Fibroblast of the conjunctiva (primary cell): ENCODE measurements at places on chromosomes 1 and 21.

DNA sequence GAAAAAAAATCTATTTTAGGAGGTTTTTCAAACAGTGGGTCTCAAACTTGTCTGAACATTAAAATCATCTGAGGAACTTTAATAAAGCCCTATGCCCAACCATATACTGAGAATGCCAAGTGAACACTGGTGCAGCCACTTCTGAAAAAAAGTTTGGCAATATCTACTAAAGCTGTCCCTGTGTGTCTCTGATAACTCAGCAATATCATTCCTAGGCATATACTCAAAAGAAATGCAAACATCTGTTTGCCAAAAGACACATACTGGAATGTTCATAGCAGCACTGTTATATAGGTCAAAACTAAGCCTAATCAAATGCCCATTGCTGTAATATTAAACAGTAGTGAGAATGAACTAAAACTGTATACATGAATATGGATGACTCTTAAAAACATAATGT is 74.2 kb upstream of the RGS4 start:
- DNase-seq, result no peak

DNA sequence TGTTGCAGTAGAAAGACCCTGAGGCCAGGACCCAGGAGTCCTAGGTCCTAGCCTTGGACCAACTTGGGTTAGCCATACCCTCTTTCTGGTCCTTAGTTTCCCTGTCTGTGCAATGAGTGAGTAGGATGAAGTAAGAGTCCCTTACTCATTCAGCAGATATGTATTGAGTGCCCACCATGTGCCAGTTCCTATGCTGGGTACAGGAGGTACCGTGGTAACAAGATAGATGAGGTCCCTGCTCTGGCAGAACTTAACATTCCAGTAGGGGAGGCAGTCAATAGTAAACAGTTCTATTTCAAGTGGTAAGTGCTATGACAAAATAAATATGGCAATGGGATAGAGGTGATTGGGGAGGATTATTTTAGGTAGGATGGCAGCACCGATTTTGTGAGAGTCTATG is 18.3 kb upstream of the PARS2 start:
- no peak for DNase-seq

- no peak for DNase-seq
Measured at GRCh38 chr1:85566890-85567289, 13.7 kb upstream of the CCN1 start.

DNA sequence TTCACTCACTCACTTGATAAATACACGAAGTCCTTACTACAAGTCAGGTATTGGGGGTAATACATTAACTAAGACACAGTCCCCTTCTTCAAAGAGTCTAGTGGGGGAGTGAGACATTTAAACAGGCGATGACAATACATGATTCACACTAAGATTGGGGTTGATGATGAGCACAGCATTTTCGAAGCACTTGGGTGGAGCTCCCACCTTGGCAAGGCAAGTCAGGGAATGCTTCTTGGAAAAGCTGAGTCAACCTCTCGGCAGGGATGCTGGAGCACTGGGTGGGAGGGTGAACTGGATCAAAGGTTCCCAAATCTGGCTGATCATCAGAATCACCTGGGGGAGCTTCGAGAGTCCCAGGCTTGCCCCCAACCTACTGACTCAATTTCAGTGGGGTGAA is 57.9 kb upstream of the ENAH start:
- DNase-seq, result peak; percentile 37

DNA sequence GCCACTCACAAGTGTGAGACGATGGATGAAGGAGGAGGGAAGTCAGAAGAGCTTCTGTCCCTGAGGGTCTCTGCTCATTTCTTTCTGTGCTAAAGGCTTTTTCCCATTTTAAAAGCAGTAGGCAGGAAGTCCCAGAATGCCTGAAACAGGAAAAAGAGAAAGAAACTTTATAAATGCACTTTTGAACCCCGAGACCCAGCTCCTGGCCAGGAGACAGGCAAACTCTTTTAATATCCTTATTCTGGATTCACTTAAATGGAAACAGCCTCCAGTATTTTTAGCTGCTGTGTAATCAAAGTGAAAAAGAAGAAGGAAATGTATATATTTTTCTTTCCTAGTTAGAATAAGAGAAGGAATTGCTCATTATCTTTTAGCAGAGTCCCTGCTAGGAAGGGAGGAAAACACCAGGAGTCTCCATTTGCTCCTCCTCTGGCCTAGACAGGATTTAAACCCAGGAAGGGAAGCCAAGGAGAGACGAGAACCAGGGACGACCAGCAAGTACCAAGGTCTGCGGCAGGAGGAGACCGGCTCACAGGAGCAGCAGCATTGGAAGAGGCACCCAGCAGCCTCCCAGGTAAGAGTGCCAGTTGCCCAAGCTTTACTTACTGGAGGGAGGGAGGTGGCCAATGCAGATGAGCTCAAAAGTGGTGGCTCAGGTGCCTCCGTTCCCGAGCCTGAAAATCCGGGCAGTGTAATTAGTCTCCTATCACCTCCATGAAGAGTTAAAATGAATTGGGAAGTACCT is at the start of gene TNN:
Gene TNN (plus strand): TSS at position 472 of the 745 bp plus-strand sequence. CDS start 9,586 bp downstream, outside the sequence.
- no peak for DNase-seq

- peak; percentile 44 for DNase-seq
Measured at GRCh38 chr1:7704214-7705047, 66.7 kb upstream of the VAMP3 start.

GRCh38 chr1:70896224-70896623 is 151.4 kb downstream of the PTGER3 start:
- no peak for DNase-seq

DNA sequence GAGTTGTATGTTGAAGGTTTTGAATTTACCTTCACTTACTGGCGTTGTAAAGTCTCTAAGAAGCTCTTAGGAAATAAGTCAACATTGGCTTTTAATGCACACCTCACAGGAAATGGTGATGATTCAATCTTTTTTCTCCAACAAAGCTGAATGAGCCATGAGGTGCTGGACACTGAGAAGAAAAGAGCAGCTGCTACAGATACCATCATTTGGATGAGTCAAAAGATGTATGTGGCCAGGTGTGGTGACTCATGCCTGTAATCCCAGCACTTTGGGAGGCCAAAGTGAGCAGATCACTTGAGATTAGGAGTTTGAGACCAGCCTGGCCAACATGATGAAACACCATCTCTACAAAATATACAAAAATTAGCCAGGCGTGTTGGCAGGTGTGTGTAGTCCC is 3.3 kb upstream of the IL23R start:
- DNase-seq, result no peak

GRCh38 chr1:28934676-28935075 is 20.3 kb downstream of the EPB41 start:
- DNase-seq, result no peak

GRCh38 chr1:28194326-28195035 is 18.0 kb upstream of the PTAFR start:
- no peak for DNase-seq

- no peak for DNase-seq
Measured at GRCh38 chr1:162029157-162029556, 5.5 kb upstream of the OLFML2B start.

DNA sequence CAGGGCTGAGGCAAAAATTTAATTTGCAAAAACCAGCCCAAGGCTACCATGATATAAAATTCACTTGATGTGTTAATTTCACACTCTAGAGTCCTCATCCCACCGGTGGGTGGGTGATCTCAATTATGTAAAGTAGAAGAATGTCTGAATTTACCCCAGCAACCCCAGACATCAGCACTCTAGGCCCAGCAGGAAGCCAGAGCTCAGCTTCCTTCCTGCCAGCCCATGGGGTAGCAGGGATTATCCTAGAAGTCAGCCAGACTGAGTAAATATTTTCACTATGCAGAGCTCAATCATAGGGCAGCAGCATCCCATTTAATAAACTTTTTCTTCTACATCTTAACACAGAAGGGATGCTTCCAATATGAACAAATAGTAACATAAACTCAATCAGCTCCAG is 71.0 kb downstream of the SIPA1L2 start:
- no peak for DNase-seq

GRCh38 chr1:165645654-165646366 is 14.8 kb downstream of the MGST3 start:
- DNase-seq, result no peak

DNA sequence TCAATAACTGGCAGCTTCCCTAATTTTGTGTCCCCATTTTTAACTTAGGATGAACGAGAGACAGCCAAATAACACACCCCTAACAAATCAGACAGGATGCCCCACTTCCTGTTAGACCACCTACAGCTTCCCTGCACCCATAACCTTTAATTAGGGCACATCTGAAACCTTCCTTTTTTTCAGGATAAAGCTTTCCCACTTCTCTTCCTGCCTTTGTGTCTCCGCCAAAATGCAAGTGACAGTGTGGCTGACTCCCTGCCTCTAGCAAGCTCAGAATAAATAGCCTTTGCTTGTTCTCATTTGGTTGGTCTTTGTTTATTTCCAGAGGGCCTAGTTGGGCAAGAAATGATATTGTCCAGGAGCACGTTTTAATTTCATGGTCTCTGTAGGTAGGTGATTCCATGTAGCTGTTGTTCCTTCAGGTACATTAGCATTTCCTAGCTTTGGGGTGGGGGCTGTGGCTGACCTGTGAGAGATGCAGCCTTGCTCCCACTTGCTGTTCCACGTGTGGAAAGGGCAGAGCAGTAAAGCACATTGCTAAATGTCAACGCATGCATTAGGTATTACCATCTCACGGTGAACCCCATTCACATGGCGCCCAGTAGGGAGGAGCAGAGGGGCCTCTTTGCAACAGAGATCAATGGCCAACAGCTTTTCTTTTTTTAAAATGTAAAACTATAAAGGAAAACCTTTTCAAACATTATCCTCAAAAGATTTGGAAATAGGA is 154.9 kb downstream of the ST6GALNAC3 start:
- DNase-seq, result no peak

DNA sequence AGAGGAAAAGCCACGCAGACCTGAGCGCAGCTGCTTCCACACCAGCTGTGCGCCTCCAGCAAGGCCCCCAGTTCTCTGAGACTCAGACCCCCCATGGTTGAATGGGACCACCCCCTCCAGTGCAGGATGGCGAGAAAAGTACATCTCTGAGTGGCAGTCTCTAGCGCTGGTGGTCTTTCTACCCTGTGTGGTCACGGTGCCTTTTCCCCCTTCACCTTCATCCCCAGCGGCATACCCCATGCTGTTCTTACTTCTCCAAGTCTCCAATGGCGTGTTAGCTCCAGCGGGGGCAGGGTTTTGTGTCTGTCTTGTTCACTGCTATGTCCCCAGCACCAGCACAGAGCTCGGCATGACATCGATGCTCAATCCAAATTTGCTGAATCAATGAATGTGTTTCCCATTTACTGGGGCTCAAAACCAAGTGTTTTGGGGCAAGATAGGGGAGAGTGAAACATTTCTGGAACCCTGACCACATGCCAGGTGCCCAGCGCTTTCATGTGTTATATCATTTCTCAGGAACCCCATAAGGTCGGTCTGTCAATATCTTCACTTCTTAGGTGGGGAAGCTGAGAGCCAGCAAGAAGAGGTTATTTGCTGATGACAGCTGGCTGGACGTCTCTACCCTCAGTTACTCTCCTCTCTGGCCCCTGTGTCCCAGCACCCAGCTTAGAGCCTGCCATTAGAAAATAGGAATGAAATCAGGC is 959 bp upstream of the SDC3 start:
- no peak for DNase-seq

DNA sequence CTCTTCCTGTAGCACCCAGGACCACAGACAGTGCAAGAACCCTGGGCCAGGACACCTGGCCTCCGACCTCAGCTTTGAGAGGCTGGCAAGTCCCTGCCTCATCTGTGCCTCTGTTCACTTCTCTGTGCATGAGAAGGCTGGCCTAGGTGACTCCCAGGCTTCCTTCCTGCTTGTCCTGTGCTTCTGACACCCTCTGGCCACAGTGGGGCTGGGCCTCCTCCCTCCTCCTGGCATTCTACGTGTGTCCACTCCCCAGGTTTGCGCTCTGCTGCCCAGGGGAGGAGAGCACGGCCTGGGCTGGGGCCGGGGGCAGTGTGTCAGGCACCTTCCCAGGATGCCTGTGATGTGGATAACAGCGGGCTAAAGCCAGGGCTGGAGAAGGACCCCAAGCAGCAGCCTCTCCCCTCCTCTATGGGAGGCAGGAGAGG is 30.3 kb upstream of the PKP1 start:
- no peak for DNase-seq

- DNase-seq, result peak; percentile 65
Measured at GRCh38 chr1:164637461-164638375, 78.7 kb downstream of the PBX1 start.

DNA sequence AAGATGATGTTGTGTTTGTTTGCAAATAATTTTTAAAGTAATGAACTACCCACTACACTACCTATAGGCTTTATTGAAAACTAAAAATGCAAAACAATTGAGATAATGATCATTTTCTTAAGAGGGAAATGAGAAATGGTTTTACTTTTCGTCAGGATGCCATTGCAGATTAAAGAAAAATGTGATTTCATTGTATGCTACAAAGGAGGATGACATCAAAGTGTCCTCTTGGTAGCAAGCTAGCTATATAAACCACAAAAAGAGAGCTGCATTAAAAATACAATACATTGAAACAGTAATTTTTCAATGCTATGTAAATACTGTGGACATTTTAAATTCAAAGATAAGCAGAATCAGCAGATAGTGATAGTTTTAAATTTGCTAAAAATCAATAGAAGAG is 87.5 kb upstream of the DPYD start:
- no peak for DNase-seq

GRCh38 chr1:223358826-223359225 is 5.2 kb downstream of the SUSD4 start:
- DNase-seq, result no peak

DNA sequence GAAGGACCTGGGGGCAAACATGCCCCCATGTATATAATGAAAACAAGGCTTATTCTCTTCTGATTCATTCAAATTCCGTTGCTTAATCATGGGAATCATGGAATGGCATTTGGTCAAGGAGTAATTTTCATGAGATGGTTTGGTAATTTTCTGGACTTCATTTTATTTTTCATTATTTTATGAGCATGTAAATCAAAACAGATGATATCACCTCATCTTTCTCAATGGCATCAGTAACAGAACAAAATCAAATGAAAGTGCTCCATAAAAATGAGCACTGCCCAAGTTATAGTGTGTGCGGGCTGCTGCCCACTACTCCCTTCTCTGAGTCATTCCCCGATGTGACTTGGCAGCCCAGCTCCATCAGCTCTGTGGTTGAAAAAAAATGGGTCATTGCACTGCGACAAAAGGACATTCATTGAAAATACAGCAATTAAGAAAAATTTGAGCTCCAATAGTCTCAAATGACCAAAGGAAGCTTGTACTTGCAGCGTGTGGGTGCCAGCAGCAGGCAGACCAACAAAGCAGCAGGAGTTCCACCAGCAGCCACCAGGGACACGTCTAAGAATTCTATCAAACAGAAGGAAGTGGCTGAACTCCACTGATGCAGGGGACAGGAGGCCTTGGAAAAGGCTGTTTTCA is 84.3 kb upstream of the VAV3 start:
- no peak for DNase-seq
